ENCODE measurements at places on chromosomes 3 and 15.

GRCh38 chr15:99124641-99125040, 19.8 kb downstream of the SYNM start:
- DNase-seq = no peak

DNA sequence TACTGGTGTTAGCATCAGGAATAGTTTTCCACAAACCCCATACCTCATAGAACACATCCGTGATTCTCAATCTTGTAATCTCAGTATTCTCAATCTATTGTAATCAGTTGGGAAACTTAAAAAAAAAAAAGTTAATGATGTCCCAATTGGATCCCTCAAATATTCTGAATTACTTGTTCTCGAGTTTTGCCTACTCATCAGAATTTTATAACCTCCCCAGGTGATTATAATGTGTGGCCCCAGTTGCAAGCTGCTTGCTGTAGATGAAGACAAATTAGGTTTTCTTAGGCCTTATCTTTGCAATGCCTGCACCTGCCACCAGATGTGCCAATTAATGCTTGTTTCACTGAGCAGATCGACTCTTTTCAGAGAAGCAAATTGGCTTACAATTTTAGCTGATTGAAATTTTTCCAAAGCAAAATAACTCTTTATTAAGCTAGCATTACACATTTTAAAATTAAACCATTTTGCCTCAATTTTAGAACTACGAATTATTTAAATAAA, 19.0 kb upstream of the DIPK2A start:
- DNase-seq = no peak

DNA sequence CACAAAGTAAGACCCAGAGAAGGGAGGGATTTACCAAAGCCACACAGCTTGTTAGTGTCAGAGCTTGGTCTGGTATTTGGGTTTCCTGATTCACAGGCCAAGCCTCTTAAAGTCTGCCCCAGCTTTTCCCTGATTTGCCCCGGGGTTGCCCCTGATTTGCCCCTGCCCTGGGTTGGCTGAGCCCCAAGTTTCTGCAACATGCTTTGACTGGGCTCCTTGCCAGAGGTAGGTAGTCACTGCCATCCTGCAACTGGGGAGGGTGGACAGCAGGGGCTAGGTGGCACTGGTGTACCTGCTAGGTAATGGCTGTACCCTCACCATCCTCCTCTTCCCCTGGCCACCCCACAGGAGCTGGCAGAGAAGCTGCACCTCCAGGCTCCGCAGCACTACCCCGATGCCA, 2.5 kb downstream of the MPI start:
- no peak for DNase-seq

DNA sequence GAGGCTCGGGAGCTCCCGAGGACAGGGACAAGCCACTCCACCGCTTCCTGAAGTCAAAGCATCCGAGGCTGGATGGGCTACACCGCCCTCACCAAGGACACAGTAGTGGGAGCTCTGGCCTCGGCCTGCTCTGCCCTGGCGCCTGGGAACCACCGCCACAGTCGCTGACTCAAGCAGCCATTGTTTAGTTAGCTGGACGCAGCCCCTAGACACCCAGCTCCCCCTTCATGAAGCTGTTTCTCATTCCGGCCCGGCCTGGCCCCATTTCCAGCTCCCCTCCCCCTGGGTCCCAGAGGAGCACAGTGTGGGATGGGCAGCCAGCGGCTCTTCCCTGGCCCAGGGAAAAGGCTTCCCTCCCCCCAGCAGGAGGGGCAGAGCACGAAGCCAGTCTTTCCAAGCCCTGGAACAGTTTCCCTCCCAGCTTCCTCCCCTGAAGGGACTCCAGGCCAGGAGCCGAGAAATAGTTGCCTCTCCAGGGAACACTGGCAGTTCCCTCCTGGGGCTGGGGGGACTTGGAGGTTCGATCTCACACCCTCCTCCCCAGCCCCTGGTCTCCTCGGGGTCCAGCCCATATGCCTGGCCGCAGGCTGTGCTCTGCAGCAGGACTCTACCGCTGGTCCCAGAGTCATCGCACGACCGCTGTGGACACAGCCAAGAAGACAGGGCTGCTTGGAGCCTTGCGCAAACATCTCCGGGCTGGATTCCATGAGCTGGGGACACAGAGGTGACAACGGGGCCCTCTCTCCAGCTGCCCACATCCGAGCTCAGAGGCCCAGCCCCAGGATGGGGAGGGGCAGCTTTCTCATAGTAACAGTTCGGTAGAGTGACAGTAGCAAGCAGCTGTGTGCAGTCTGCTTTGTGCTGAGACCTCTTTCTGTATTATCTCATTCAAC, 10.0 kb downstream of the PLXND1 start:
- DNase-seq = no peak

GRCh38 chr15:31295658-31296057, 31.0 kb upstream of the KLF13 start:
- DNase-seq = no peak

DNA sequence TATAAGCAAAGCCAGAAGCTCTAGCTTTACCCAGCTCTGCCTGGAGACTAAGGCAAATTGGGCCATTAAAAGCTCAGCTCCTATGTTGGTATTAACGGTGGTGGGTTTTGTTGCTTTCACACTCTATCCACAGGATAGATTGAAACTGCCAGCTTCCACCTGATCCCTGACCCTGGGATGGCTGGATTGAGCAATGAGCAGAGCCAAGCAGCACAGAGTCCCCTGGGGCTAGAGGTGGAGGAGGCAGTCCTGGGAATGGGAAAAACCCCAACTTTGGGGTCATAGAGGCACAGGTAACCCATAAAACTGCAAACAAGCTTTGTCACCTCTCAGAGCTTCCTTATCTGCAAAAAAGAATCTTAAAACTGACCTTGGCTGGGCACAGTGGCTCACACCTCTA, 6.6 kb downstream of the RHO start:
- no peak for DNase-seq

- DNase-seq = no peak
Measured at GRCh38 chr15:69991551-69991980, 106.2 kb downstream of the TLE3 start.

GRCh38 chr3:85255949-85256348, 297.2 kb downstream of the CADM2 start:
- no peak for DNase-seq

DNA sequence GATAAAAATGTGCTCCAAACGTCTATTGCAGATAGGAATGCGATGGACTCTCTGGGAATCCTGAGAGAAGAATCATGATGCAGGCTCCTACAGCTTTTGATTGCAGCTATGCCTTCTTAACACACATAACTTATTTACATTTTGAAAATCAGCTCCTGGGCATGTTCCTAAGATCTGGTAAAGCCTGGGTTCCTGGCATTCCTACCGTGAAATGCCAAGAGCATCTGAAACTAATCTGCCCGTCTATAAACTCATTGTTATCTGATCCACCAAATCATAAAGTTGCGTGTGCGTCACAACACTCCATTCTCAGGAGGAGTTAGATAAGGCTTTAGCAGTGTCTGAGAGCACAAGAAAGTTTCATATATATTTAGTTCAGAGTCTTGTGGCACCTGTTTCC, 79.0 kb upstream of the VGLL3 start:
- no peak for DNase-seq
